NCI-H69 (cell line): ENCODE measurements at places on chromosomes 3 and 15.

DNA sequence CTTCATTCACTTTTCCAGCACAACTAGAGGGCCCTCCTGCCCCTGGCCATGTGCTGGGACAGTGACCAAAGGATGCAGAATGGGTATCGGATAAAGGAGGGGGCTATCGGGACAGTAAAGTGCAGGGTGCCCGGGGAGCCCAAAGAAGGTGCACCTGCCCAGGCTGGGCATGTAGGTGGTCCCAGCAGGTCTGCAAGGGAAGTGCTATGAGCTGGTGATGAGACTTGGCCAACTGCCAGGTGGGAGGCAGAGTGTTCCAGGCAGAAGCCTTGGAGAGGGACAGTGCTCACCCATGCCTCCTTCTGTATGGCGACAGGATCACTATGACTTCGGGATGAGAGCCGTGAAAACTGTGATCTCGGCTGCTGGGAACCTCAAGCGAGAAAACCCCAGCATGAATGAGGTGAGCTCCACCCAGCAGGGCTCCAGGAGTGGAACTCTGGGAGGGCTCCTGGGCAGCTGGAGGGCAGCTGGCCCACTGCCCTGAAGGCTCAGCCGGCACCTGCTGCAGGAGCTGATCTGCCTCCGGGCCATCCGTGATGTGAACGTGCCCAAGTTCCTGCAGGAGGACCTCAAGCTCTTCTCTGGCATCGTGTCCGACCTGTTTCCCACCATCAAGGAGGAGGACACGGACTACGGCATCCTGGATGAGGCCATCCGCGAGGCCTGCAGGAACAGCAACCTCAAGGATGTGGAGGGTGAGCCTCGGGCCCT, 48.4 kb downstream of the DNAH1 start:
- DNase-seq = peak; percentile 14

DNA sequence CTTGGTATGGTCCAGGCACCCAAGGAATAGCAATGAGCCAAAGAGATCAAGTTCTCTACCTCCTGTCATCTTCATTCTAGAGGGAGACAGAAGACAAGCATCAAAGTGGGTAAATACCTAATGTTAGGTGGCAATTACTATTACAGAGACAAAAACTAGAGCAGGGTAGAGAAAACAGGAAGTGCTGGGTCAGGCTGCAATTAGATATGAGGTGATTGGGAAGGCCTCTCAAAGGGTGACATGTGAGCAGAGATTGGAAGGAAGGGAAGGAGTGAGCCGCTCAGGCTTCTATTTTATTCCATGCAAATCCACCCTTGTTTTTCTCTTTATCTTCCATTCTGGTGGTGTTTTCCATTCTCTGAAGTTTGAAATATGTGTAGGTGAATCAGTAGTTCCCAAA, 37.4 kb downstream of the EBLN2 start:
- DNase-seq = peak; percentile 15

DNA sequence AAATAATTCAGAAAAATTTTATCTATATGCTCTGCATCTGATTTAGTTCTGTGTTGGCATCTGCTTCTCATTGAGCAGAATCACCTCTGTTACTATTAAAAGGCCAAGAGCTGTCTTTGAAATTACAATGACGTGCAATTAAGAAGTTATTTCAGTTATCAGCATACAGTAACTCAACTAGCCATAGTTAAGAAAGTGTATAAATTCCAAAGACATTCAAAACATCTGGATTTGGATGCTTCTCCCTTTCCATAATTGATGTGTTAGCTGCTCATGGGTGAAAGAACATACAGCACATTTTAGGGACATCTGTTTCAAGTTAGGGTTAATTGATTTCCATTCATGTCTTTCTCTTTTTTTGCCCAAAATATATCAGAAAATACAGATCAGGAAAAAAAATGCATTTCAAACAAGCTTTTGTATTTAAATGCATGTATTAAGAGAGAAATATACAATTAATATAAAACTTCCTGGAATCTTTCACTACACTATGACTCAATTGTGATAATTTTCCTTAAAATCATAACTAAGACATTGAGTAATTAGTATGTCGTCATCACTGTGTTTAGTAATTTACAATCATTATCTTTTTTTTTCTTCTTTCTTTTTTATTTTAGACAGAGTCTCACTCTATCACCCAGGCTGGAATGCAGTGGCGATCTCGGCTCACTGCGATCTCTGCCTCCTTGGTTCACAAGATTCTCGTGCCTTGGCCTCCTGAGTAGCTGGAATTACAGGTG, 82.7 kb upstream of the MBNL1 start:
- DNase-seq = no peak

DNA sequence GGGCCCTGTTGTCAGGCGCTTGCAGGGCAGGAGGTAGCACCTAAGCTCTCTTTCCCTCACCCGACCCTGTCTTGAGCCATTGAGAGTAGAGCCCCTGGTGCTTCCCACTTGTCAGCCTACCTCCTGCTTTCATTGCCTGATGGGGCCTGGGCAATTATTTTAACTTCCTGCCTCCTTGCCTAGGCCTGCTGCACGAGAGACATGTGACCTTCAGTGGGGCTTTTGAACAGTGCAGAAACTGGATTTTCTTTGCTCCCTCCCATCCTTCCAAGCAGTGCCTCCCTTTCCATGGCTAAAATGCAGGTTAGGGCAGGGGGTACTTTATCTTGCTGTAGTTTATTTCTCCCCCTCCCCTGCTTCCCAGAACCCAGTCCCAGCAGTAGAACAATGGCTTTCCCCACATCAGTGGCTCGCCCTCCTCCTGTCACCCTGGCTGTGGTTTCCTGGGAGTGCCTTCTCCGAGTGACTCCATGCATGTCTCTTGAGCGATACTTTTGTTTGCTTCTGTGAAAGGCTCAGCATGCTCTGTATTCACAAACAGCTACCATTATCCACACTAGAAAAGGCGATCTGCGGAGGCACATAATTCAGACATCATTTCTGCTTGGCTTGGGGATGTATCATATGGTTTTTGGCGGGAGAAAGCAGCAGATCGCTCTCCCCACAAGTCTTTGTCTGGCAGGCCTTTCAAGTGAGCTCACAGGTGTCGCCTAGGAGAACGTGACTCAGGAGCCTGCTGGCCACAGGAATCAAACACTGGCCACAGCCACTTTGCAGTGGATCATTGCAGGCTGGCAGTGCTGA, 24.1 kb downstream of the PDIA5 start:
- DNase-seq = peak; percentile 86

DNA sequence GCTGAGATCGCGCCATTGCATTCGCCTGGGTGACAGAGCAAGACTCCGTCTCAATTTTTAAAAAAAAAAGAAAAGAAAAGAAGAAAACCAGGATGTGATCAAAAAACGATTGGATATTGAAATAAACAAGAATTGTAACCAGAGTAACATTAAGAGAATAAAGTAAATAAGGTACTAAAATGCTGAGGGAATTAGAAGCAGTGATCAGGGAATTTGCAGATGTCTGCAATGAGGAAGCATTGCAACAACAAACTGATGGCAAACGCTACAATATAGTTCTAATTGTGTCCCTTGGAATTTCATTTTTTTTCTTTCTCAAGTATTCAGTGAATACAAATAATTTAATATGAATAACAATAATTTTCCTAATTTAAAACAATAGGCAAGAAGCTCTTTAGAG, 1077.5 kb downstream of the TBL1XR1 start:
- DNase-seq = peak; percentile 47

- DNase-seq = no peak
Observed at GRCh38 chr3:104878395-104878794, 488.3 kb upstream of the ALCAM start.

- peak; percentile 17 for DNase-seq
Observed at GRCh38 chr3:66464512-66464894, 36.3 kb downstream of the LRIG1 start.

- no peak for DNase-seq
Observed at GRCh38 chr15:83092309-83092976, 15.0 kb upstream of the TM6SF1 start.

DNA sequence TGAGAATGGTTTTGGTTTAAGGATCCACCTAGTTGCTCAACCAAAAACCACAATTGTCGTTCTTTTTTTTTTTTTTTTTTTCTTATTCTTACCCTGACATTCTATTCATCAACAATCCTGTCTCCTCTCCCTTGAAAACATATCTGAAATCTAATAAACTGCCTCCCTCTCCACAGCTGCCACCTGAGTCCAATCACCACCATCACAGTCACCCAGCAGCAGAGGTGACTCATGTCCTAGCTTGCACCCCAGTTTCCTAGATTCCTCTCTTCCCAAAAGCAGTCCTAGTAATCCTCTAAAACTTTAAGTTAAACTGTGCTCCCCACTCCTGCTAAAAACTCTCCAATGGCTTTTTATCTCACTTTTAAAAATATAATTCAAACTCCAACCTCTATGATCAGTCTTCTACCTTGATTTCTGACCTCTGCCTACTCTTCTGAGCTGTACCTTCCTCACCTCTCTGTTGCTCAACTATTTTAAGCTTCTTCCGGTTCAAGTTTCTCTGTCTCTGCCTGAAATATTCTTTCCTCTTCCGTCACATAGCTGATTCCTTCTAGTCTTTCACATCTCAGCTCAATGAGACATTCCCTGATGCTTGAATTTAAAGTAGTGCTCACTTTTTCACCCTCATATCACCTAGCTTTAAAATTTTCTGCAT, 33.7 kb upstream of the RBMS3 start:
- no peak for DNase-seq

GRCh38 chr3:86104154-86104553, 886.8 kb downstream of the VGLL3 start:
- no peak for DNase-seq

GRCh38 chr15:101447168-101447533, 42.4 kb downstream of the PCSK6 start:
- DNase-seq = no peak
